ENCODE measurements at places on chromosomes 5 and 9.

DNA sequence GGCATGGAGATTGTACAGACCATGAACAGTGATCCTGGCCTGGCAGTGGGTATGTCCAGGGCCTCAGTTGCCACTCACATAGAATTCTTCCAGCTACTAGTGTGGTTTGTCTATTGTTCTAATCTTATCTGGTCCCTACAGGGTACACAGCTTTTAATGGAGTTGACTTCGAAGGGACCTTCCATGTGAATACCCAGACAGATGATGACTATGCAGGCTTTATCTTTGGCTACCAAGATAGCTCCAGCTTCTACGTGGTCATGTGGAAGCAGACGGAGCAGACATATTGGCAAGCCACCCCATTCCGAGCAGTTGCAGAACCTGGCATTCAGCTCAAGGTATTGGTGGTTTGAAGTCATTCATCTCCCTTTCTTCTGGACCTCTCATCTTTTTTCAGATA is 43.8 kb downstream of the THBS4 start:
- no peak for DNase-seq

- no peak for DNase-seq
These were observed 58.7 kb upstream of the ZFR start for GRCh38 chr5:32503261-32503660.

- DNase-seq = no peak
These were observed 12.5 kb upstream of the RAPGEF1 start for GRCh38 chr9:131752231-131752884.

- no peak for DNase-seq
These were observed 11.7 kb downstream of the OGN start for GRCh38 chr9:92392690-92393089.

DNA sequence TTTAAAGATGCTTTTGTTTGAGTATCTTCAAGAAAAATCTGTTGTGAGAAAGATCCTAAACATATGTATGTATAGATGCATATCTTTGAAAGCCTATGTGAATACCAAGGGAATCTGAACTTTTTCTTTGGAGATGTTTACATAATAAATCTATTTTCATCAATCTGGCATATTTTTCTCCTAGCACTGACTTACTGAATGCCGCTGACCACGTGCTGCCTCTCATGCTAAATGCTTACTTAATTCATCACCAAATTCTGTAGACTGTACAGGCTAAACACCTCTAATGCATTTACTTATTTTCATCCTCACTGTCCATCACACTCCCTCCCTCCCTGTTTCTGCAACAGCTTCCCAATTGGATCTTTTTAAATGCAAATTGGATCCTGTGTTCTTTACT is 566.2 kb upstream of the WWC1 start:
- no peak for DNase-seq

GRCh38 chr9:27581826-27582225 is 8.5 kb upstream of the C9orf72 start:
- DNase-seq = no peak

DNA sequence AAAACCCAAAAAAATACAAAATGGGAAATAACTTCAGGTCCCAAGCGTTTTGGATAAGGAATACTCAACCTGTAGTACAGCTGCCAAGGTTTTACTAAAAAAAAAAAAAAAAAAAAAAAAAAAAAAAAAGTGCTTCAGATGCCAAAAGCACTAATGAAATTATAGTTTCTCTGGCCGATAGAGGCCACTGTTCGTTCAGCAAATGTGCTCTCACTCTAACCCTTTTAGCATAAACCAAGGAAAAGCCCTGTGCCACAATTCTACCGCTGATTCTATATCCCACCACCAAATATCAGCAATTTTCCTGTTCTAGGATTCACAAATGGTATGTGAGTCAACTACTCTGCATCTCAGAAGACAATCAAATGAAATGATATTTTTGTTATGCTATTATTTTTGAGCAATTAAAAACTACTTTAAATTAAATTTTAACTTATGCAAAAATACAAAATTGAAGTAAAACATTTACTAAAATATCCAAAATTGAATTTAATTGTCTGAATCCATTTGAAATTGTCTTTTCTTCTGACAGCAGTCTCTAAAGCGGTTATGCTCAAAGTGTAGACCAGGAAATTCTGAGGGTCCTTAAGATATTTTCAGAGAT is 79.8 kb downstream of the RICTOR start:
- peak; percentile 16 for DNase-seq

GRCh38 chr5:21209409-21209808 is 1221.4 kb upstream of the CDH18 start:
- DNase-seq = no peak

- no peak for DNase-seq
These were observed 106.9 kb upstream of the PTCH1 start for GRCh38 chr9:95623640-95624039.

- DNase-seq = no peak
These were observed 608.7 kb upstream of the SEMA6A start for GRCh38 chr5:117183326-117183725.

GRCh38 chr5:74772359-74772758 is 5.3 kb downstream of the NSA2 start:
- no peak for DNase-seq

DNA sequence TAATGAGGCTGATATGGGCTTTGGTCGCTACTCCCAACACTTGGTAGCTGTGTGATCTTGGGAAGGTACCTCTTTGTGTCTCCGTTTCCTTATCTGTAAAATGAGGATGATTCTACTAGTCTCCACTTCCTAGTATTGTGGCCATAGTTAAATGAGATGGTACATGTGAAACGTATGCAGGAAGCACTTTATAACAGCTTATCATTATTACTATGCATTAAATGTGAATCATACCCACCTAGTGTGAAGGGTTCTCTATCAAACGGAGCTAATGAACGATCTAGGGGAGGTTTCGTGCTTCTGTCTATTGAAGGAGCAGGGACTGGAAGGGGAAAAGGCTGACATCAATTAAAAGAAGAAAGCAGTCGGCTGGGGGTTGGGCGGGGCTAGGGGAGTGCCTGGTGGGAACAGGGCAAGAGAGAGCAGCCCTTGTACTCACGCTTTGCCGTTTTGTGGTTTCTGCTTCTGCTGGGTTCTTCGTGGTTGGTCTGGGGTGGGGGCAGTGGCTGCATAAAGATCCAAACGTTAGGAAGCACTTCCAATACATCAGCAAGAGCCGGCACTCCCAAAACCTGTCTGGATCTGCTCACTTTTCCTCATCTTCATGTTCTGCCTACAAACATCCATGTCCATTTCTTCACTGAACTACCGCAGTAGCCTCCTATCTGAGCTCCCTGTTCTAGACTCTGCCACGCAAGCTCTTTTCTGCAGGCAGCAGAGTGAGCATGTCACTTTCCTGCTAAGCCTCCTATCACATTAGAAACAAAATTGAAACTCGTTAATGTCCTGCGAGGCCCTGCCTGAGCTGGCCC is 30.8 kb downstream of the LCP2 start:
- no peak for DNase-seq

GRCh38 chr5:115480271-115480670 is 64.3 kb downstream of the FEM1C start:
- no peak for DNase-seq

DNA sequence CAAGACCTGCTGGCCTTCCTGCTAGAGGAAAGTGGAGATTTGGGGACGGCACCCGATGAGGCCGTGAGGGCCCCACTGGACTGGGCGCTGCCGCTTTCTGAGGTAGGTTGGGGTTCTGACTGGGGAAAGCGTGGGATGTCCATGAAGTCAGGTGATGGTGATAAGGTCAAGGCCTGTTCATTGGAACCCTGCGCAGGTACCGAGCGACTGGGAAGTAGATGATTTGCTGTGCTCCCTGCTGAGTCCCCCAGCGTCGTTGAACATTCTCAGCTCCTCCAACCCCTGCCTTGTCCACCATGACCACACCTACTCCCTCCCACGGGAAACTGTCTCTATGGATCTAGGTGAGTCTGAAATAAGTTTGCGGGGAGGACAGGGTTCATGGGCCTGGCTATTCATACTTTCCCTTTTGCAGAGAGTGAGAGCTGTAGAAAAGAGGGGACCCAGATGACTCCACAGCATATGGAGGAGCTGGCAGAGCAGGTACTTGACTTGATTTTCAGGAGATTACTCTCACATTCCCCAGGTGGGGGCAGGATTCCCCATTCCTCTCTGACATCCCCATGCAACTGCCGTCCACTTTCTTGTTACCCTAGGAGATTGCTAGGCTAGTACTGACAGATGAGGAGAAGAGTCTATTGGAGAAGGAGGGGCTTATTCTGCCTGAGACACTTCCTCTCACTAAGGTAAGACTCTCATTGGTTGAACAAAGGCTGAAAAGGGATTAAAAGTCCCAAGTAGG is 505 bp downstream of the CREB3 start:
- peak; percentile 63 for DNase-seq

DNA sequence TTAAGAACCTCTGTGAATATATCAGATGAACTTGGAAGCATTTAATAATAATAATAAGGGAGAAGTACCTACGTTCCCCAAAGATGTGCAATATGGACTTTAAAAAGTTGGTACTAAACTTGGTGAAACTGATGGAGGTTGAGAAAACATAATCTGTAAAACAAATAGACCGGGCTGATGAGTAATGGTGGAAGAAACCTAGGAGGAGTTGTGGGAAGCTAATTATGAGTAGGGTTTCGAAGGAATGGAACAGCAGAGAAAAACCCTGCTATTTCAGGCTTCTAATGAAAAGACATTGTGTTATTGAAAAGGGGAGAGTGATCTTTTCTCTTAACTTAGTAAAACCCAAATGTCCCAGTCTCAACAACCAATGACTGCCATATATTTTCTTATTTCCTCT is 229.3 kb downstream of the PCSK1 start:
- no peak for DNase-seq

DNA sequence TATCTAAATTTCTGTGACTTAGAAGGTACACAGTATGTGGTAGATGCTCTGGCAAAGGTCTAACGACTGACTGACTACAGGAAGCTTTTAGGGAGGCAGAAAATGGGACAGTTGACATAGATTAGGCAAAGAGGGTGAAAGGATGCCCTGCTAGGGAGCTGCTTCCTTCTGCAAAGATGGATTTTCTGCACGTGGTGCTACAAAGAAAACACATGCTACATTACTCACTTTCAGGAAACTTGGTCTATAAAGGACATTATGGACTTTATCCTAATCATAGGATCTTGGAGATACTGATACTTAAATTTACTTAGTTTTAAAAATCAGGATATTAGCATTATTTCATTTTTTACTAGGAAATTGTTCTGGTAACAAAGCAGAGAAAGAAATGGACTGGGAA is 405.8 kb upstream of the ADAMTS16 start:
- no peak for DNase-seq

GRCh38 chr5:45385321-45386058 is 310.7 kb downstream of the HCN1 start:
- no peak for DNase-seq

DNA sequence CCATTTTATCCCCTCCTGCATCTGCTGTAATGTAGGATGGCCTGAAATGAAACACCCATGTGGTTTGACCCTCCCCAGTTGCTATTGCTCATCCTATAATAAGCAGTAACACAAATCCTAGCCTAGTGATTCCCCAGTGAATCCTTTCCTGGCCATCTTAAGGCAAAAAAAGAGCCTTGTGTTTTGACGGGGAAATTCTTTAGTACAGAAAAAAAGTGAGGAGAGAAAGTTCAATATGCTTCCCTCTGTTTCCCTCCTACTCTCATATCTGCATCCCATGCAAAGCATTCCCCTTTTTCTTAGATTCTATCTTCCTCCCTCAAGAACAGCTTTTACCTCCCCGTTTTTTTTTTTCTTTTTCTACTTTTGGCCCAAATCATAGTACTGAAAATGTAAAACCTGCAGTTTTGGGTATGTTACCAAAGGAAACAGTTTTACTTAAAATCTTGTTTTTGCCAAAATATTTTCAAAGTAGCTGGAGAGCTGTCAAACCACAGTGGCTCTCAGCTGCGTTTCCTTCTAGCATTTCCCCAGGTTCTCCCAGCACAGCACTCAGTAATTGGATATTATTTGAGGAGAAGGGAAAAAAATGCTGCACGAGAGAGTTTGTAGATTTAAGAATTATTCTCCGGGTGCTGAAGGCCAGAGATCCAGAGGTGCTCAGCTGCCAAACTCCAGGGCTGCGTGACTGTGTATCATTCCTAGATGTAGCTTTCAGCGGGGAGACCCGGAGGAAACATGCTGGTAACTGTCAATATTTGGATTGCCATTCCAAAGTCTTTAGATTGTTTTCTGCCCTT is 321.4 kb downstream of the NPR3 start:
- DNase-seq = no peak

DNA sequence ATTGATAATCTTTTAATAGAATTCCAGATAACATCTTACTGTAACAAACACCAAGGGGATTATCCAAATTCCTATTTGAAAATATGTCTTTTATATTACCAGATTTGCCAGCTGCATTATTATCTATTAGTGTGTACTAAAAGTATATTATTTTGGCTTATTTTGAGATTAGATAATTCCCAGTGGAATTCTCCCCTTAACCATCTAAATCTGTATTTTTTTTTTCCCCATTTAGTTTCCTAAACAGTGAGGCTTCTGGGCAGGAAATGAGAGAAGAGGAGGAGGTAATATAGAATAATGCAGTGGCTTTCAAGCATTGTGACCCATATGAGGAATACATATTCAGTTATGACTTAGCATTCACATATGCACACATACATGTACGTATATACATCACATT is 53.5 kb upstream of the ABL1 start:
- DNase-seq = no peak

- DNase-seq = no peak
These were observed 344.8 kb downstream of the ARRDC3 start for GRCh38 chr5:91038180-91038808.

- no peak for DNase-seq
These were observed 81.2 kb downstream of the ARSB start for GRCh38 chr5:78903861-78904260.

DNA sequence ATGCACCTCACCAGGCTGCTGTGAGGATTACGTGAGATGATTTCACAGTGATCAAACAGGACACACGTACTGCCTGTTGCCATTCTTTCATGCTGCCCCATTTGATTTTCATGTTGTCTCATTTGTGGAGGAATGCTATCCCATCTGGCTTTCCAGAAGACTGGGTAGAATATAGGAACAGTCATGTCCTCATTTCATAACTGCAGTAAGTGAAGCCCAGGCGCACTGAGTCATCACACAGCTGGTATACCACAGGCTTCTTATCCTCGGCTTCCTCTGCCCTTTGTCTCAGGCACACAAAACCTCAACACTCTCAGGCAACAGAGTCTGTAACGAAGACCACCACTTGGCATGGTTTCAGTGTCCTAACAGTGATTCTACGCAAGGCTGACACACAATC is 62.3 kb downstream of the LHFPL2 start:
- DNase-seq = no peak

DNA sequence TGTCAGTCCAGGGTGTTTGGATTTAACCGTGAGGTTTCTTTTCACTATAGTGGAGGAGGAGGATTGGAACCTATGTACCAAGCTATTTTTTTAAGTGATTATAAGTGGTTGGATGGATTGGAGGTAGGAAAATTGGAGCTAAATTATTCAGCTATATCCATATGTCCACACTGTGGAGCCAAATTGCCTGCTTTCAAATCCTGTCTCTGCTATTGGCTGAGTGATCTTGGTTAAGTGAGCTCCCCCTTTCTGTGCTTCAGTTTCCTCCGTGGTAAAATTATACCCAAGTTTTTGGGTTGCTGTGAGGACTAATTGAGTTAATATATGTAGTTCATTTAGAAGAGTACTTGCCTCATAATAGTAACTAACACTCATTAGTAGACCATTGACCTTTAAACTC is 2.5 kb downstream of the CENPP start:
- DNase-seq = no peak

- no peak for DNase-seq
These were observed 134.5 kb downstream of the PALM2AKAP2 start for GRCh38 chr9:109914280-109915027.

GRCh38 chr9:113541019-113541900 is 77.7 kb downstream of the RGS3 start:
- peak; percentile 74 for DNase-seq

- peak; percentile 81 for DNase-seq
These were observed 6.0 kb downstream of the LRRC8A start for GRCh38 chr9:128887914-128888350.

All from WTC11 (cell line).